ENCODE measurements at places on chromosomes 7 and 10.

DNA sequence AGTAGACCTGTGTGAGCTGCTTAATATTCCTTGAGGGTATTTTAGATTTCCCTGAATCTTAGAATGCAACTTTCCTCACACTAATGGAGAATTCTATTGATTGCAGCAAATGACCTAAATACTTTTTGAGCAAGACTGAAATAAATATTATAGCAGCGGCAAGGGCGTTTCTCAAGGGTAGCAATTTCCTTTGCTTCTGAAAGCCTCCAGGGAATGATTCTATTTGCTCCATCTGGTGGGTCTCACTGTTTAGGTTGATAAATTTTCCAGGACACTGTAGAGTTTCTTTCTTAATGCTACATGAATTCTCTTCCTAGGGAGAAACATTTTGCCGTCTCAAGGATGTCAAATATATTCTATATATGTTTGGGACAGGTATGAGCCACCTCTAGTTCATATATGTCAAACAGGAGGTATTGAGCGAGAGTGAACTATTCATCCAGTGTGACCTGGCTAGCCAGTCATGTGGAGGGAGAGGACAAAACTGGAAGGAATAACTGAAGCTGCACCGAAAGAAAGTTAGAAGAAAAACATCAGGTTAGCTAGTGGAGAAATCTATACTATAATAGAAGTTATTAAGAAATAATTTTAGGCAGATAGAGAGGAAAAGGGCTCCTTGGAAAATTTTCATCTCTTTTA is 57.9 kb upstream of the FZD8 start:
- DNase-seq = no peak

DNA sequence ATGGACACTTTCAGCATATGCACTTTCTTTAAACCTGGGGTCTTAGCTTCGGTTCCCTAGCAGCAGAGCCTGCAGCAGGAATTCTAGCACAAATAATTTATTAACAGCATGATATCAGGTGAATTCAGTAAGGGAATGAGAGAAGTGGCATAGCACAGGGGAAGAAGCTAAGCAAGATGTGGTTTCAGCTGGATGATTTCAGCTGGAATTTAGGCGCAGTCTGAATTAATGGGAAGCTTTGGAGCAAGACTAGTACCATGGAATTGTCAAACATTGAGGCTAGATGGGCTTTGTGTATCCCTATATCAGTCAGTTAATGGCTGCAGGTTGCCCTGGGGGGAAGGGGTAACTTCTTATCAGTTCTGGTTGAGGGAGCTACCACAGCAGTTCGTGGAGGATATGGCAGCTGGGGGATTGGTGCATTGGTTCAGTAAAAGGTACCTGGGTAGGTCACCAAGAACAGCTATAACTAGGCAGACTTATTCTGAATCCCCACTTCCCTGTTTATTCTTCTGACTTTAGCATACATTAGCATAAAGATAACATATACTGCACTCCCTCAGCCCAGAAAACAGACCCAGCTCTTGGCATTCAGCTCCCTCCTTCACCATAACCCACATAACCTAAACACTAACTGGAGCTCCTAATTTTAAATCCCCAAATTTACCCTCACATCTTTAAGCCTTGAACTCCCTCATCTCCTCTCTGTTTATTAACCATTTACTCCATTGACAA is 46.8 kb upstream of the NAMPT start:
- DNase-seq = no peak

GRCh38 chr10:34526758-34527730 is 288.1 kb downstream of the PARD3 start:
- DNase-seq = peak; percentile 79

DNA sequence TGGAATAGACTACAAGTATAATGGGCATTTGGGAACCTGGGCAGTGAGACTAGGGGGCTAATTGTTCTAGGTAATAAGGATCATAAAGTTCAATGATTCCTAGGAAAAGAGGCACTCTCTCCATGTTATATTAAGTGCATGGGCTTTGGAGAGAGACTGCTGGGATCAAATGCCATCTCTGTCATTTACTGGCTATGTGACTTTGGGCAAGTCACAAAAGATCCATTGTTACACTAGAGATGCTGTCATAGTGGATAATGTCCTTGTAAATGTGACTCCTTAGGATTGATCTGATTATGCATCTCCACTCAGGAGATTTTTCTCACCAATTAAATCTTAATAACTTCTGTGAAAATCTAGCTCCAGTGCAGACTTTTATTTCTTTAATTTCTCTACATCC is 156.3 kb upstream of the CACNA2D1 start:
- DNase-seq = no peak

GRCh38 chr10:121899727-121900126 is 28.1 kb downstream of the ATE1 start:
- DNase-seq = no peak

DNA sequence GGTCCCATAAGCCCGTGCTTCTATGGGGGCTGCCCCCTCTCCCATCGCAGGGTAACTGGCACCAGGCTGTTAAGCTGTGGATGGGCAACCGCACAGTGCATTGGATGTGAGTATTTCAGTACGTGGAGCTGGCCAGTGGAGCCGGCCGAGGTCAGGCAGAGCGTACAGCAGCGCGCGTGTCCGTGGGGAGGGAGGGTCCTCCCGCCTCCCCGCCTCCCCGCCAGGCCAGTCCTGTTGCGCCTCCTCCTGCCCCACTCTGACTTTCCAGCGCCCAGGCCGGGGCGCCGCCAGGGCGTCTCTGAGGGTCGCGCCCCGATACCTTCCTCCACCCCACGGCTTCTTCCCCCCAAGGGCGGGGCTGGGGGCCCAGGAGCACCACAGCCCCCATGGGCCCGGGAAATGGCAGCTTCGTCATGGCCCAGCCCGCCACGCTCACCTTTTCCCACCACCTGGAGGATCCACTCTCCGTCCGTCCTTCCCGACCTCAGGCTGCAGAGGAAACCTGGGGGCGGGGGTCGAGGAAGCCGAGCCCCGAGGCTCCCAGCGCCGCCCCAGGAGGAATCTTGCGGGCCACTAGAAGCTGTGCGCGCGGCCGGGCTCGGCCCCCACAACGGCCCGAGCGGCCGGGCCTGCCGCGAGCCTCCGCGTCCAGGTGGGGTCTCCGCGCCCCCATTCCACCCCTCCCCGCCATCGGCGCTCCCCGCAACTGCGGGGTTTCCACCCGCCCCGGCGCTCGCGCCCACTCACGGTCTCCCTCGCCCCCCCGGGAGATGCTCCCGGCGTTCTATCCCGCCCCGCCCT is 831 bp upstream of the PFKP start:
- no peak for DNase-seq

DNA sequence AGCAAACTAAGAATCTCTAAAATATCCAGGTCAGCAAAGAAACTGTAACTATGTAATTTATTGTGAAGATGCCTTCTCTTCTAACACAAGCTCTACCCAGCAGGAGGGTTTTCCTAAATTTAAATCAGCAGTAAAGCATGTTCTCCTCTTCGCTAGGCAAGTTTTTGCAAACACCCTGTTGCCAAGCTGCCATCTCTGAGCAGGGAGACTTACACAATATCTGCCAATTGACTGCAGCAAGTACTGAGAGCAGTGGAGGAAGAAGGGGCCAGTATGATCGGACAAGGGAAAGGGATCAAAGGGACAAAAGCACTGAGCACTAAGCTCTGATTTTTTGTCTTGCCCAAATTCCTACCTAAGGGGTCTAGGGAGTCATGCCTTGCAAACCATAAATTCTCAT is 16.0 kb upstream of the LANCL2 start:
- no peak for DNase-seq

GRCh38 chr10:21292763-21293517 is 232.5 kb downstream of the SKIDA1 start:
- peak; percentile 96 for DNase-seq

DNA sequence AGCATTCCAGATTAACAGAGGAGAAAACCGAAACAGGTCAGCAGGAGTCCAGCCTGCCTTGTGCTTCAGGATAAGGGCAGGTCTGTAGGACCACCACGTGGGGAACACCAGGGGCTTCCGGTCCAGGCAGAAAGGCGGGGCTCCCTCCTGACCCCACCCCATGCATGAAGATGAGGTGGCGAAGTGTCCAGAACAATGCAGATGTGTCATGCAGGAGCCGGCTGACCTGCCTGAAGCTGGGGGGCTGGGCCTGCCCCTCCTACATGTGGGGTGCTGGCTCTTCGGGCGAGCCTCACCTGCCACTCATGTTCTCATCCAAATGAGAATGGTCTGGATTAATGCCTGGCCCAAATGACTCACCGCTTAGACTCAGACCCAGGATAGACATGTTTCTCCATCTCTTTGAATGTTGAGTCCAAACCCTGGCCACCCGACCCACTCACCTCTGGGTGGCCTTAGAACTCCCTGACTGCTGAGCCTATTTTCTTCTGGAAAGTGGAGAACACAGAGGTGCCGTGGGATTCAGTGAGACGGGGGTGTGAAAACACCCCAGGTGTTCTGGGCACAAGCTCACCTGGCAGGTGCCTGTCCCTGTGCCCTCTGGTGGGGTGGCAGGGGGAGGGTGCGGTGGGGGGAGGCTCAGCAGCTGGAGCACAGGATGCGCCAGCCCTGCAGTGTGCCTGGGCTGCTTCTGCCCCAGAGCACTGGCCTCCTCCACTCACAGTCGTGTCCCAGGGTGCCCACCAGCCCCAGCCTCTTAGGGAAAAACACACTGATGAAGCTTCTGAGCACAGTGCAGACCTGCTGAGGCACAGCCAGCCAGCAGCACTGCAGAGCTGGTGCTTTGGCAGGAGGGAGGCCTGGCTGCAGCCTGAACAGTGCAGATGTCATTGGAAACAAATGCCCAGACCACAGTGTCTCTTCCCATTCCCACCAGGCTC is 55.2 kb upstream of the GDF10 start:
- DNase-seq = no peak

- DNase-seq = no peak
These were observed 151.3 kb downstream of the COBL start for GRCh38 chr7:51165337-51165736.

GRCh38 chr7:1251796-1252539 is 19.3 kb downstream of the UNCX start:
- no peak for DNase-seq

GRCh38 chr10:89648074-89648473 is 3.0 kb upstream of the PANK1 start:
- no peak for DNase-seq

- DNase-seq = no peak
These were observed 591.9 kb upstream of the IGFBP3 start for GRCh38 chr7:46512891-46513413.

DNA sequence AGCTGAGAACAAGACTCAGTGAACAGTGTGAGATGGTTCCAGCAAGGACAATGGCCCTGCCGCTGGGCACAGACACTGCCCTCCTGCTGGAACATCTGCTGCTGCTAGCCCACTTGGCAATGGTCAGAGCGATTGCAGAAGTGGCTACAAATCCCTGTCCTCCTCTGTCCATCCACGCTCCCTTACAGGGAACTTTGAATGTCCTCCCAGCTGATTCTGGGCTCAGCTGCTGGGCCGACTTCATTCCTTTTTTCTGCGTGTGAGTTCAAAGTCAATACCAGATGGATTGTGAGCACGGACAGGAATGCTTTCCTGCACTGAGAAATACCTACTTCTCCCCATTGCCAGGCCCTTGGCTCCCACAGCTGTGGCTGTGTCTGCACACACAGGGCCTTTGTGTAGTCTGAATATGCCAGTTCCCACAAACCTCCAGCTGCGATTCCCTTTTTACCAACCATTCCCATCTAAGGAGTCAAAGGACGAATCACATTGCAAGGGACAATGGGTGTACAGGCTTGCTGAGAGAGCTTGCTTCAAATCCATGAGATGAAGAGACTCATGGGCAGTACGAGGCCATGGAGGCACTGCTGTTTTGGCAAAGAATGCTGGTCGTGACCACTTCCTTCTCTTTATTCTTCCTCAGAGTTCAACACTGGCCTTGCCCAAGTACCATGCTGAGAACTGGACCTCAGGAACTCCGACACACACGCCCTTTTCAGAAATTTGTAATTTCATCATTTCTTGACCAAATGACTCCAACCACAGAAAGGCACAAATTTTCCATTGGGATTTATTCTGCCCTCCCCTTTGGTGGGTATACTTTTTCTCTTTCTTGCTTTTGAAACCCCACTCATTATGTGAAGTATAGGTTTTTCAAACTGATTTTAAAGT is 44.2 kb downstream of the BPGM start:
- no peak for DNase-seq

- DNase-seq = no peak
These were observed 44.5 kb upstream of the PIK3CG start for GRCh38 chr7:106820321-106821217.

- no peak for DNase-seq
These were observed 252.8 kb downstream of the TRIL start for GRCh38 chr7:28705350-28705749.

DNA sequence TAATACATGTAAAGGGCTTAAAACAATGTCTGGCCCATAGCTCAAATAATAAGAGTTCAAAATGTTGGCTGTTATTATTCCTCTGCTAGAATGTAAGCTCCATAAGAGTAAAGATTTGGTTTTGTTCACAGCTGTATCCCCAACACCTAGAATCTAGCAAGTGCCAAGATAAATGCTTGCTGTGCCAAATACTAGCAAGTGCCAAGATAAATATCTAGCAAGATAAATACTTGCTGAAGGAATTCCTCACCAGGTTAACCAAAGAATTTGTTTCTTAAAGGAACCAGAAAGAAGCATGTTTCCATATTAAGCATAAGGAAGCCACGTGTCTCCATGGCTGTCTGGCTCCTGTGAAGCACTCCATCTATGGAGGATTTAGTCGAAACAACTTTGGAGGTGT is 235.2 kb upstream of the SP4 start:
- DNase-seq = peak; percentile 0

DNA sequence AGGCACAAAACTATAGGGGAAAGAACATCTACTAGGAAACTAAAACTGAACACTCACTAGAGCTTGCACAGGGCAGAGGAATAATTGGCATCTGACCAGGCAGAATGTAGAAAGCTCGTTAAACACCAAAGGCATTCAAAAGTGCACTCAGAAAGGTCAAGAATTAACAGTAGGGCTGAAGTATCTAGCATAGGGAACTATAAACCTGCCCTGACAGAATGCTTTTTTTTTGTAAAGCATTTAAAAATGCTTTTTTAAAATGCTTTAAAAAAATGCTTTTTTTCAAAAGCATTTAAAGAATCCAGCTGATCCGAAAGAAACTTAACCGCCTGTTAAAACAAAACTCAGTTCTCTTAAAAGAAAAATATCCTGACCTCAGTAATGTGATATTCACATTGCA is 74.6 kb upstream of the EGFR start:
- DNase-seq = no peak

- DNase-seq = peak; percentile 29
These were observed 93.9 kb downstream of the ATXN7L1 start for GRCh38 chr7:105782391-105783042.

- no peak for DNase-seq
These were observed 255.2 kb downstream of the BUB3 start for GRCh38 chr10:123409426-123409825.

DNA sequence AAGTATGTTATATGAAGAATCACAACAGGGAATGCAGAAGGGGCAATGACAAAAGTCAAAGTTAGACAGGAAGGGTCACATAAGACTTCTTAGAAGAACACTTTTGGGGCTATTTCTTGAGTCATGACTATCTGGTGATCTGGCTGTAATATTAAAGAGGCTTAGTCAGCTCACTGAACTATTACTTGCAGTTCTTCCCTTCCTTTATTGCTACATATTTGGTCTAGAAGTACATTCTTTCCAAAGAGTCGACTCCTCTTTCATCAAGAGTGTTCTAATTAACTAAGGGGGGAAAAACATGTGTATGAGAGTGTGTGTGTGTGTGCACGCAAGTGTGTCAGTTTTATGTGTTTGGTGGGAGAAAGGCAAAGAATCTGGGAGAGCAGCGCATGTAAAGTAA is 247.3 kb upstream of the LRRTM3 start:
- no peak for DNase-seq

GRCh38 chr10:78802866-78803265 is 265.9 kb upstream of the ZMIZ1 start:
- DNase-seq = no peak
